NB4 (cell line): ENCODE measurements at places on chromosomes 7 and 10.

DNA sequence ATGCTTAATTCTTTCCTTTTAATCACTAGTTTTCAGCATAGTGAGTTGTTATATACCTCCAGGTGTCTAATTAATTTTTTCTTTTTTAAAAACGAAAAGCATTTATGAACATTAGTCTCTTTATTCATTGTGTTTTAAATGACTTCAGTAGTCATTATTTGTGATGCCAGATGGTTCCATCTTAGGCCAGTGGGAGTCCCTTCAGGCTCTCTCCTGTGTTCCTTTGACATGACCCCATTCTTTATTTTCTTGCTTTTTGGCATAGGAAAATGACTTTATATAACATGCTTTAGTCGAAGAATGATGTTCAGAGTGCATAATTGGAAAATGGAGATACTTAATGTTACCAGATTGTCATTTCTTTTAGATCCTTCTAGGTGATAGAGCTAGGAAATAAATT lies 24.4 kb downstream of the MKLN1 start:
- no peak for DNase-seq

DNA sequence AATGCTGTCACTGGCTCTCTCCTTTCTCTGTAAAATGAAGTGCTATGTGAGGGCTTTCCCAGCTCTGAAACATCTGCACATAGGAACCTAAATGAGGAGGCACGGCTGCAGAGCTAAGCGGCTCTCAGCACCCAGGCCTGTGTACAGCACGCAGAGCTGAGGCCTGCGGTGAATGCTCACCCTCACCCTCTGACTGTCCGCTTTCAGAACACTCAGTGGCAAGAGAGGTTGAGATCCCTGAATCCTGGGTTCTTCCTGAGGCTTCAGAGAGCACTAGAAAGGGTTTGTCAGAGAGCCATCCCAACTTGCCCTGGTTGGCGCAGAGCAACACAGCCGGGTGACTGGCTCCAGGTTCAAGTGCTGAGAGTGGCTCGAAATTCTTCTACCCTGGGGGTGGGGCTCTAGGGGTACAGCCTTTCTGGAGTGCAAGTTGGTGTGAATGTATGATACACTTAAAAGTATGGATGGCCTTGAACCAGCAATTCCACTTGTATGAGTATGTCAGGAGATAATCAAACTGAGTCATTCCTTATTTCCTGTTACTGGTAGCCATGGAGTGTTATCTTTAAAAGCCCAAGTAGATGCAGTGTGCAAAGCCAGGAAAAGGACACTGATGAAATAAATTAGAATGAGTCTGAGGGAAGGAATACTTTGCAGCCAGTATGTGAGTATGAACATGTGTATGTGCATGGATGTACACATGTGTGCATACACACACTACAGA lies 1.7 kb upstream of the CCDC201 start:
- DNase-seq: no peak

DNA sequence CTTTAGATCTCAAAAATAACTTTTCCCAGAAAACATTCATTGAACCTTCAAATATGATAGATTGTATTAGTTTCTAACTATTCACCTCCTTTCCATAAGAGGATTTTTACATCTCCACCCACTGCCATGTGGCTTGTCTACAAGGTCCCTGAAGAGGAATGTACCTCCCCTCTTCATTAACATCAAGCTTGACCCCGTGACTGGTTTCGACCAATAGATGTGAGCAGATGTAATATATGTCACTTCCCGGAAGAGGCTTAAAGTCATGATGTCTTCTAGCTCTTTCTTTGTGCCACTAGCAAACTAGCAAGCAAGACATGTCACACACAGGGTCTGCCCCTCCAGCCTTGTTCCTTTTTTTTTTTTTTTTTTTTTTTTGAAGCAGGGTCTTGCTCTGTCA lies 6.9 kb downstream of the BAZ1B start:
- DNase-seq: peak; percentile 42

DNA sequence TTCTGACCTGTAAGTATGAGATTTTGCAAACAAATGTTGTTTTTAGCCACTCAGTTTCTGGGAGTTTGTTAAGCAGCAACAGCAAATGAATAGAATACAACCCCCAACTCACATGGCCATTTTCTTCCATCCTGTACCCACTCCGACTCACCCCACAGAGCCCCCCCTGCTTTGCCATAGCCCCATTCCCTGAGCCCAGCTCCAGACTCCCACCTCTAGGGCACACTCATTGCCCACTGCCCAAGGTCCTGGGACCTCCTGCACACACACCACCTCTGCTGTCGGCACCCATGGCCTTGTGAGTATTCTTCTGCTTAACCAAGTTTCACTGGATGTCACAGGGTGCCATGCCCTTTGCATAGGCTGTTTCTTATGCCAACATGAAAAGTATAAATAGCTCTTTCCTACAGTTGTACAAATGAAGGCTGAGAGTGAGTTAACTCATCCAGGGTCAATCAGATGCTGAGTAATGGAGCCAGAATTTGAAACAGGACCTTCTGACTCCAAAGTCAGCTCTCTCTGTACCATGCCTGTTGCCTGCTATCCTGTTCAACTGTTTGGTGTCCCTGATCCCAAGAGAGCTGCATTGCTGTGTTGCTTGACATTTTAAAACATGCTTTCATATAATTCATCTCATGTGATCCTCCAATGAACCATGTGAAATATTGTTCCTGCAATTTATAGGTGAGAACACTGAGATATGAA lies 367.8 kb upstream of the ZMIZ1 start:
- DNase-seq: no peak

- DNase-seq: no peak
These were observed 7.3 kb downstream of the MMP21 start for GRCh38 chr10:125768219-125768855.

- peak; percentile 46 for DNase-seq
These were observed 69.6 kb downstream of the SDHAF3 start for GRCh38 chr7:97187067-97187466.

- DNase-seq: peak; percentile 78
These were observed 3.7 kb downstream of the PRF1 start for GRCh38 chr10:70598857-70599295.

GRCh38 chr7:82347808-82348207 lies 95.8 kb downstream of the CACNA2D1 start:
- no peak for DNase-seq

GRCh38 chr10:83765731-83766130 lies 373.6 kb upstream of the GHITM start:
- no peak for DNase-seq

GRCh38 chr7:138449580-138449979 lies 10.5 kb upstream of the TRIM24 start:
- DNase-seq: peak; percentile 56

DNA sequence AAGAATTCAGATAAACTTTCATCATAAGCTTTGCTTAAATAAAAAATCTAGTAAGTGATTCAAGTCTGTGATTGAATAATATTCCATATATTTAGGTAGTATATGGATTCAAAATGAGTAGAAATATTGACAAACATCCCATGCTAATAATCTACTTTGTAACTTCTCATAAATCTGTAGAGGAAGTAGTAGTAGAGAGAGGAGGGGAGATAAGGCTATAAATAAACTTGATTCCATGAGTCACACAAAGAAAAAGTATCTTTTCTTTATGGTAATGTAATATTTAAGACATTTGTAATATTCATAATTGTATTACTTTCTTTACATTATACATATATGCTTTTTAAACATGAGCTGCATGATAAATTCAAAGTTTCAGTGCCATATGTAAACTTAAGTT lies 25.6 kb upstream of the CD36 start:
- peak; percentile 12 for DNase-seq

DNA sequence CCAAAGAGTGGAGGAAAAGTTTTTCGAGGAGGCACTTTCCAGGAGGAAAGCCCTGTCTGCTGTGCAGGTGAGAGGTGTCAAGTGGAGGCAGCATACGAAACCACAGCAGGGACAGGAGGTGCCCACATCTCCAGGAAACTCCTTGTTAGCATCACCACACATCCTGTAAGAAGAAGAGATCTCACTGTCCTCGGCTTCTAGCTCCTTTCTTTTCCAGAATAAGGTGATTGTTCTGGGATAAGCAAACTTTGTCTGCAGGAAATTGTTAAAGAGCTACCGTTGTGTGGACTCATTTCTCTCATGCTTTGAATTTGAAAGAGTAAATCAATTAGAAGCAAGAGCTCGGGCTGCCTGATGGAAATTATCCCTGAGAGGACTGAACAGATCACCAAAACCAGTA lies 269.4 kb downstream of the CXCL12 start:
- DNase-seq: no peak

- DNase-seq: no peak
These were observed 20.9 kb upstream of the MKLN1 start for GRCh38 chr7:131306777-131307176.

DNA sequence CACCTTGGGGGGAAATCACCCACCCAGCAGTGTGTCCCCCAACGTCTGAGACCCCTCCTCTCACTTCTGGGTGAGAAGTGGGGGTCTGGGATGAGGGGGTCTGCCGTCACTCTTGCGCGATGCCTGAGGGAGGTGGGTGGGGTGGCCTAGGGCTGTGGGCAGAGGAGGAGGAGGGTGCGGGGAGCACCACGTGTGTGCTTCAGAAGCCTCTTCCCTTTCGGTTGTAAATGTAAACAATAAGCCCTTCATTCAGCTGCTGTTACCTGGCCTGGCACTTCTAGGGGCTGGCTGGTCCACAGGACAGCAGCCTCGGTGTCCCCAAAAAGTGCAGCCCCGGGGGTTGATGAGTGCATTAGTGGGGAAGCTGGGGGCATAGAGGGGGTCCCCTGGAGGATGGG lies 1.3 kb downstream of the CLIP2 start:
- DNase-seq: no peak

- no peak for DNase-seq
These were observed 69.4 kb upstream of the MTPN start for GRCh38 chr7:136046548-136046947.

- DNase-seq: no peak
These were observed 33.6 kb upstream of the VSIR start for GRCh38 chr10:71806704-71807556.

- DNase-seq: no peak
These were observed 68.4 kb downstream of the RALA start for GRCh38 chr7:39691821-39692220.

GRCh38 chr7:158783595-158783994 lies 45.7 kb downstream of the ESYT2 start:
- no peak for DNase-seq

DNA sequence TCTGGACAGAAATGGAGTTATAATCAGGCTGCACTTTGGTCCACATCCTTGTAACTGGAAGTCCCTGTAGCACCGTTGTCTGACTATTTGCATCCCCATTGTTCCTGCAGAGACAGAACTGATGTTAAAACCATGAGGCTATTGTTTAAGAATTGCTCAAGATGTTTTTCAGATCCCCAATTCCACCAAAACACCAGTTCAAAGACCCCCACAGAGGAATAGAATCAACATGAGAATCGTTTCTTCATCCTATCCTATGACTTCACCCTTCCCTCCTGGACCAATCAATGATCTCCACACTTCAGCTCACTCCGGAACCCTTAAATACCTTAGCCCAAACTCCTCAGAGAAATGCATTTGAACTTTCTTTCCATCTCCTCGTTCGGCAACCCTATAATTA lies 57.1 kb upstream of the GRID1 start:
- no peak for DNase-seq

GRCh38 chr10:19816411-19817230 lies at the start of gene PLXDC2:
TSS of gene PLXDC2 (plus strand) at chr10:19816432.
- peak; percentile 36 for DNase-seq

DNA sequence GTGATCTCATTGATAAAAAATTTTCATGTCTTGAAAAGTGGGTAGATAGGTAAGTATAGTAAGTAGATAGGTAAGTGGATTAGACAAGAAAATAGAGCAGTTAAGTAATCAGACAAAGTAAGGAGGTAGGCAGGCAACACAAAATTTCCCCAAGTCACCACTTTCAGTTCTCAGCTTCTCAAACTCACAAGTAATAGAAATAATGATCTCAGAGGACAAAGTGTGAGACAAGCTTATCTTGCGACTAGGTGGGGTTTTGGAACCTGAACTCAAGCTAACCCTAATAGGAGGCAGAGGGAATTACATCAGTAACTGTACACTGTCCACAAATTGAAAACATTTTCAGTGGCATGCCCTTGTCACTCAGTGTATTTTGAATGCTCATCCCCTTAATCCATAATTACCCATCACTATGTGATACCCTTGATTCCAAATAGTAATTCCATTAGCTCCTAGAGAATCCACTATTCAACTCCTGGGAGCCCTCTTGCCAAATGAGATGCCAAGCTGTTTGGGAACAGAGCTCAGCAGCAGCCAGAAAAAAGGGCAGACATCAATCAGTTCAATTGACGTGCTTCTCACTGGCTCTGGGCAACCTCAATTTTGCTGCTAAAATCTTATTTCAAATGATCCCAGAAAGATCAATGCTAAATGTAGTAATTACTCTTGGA lies 703.2 kb downstream of the XPNPEP1 start:
- no peak for DNase-seq

- DNase-seq: no peak
These were observed 3.4 kb upstream of the PRKCQ start for GRCh38 chr10:6583447-6583846.

DNA sequence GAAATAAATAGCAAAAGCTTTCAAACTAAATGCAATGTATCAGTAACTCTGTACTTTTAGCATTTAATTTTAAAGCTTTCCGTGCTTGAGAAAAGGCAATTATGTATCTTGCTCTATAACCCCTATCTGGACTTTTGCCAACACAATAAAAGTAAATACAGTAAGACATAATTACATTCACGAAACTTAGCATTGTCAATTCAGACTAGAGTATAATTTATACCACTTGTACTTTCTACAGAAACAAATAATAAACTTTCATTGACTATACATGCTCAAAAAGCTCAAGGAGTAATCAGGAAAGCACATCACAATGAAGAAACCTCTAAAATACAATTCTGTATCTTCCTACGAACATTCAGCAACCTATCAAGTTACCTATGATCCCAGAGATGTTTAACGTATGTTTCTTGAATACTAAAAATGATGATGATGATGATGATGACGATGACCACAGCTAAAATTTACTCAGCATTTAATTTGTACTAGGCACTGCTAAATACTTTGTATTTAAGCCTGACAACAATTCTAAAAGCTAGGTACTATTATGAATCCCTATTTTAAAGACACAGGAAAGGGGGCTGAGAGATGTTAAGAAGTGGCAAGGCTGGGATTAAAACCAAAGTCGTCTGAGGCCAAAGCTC lies 44.9 kb downstream of the MINDY3 start:
- DNase-seq: no peak

DNA sequence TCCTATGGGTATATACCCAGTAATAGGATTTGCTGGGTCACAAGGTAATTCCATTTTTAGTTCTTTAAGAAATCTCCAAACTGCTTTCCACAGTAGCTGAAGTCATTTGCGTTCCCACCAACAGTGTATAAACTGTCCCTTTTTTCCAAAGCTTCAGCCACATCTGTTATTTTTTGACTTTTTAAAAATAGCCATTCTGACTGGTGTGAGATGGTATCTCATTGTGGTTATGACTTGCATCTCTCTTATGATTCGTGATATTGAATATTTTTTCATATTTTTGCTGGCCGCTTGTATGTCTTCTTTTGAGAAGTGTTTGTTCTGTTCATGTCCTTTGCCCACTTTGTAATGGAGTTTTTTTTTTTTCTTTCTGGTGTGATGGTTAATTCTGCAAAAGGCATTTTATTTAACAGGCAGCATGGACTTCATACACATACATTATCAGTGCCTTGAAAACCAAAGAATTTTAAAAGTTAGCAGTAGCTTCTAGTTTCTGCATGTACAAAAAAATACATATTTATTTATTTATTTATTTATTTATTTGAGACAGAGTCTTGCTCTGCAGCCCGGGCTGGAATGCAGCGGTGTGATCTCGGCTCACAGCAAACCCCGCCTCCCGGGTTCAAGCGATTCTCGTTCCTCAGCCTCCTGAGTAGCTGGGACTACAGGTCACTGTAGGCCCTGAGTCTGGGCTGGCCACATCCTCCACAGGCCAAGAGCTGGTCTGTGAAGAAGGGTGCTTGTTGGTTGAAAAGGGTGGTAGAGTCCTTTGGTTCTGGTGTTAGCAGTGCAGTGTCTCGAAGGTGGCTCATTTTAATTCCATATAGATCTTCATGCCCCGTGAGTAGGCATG lies 32.3 kb downstream of the AGR3 start:
- DNase-seq: no peak
